ENCODE measurements at places on chromosomes 11 and 22.
A peak's percentile ranks its signal among the peaks of the same experiment; 100 is the strongest.

- no peak for DNase-seq
Measured at GRCh38 chr11:77051511-77051910, 15.3 kb upstream of the CAPN5 start.

DNA sequence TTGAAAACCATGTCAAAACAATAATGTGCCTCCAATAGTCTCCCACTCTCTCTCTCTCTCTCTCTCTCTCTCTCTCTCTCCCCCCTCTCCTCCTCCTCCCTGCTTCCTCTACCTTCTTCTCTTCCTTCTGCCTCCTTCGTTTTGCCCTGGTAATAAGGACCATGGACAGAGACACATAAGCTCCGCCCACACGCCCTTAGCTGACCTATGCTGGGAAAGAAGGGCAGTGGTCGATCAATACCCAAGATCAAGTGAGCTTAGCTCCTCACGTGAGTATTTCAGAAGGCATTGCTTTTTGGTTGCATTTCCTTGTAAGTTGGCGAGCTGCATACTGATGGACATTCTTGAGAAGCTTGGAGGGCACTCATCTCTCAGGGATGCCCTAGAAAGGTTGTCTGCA, 194.8 kb downstream of the MIAT start:
- no peak for DNase-seq

GRCh38 chr22:24460418-24461089, 33.2 kb downstream of the ADORA2A start:
- no peak for DNase-seq

GRCh38 chr11:122821169-122821568, 17.1 kb upstream of the CRTAM start:
- no peak for DNase-seq

GRCh38 chr11:62721994-62722393, 5.3 kb downstream of the HNRNPUL2 start:
- no peak for DNase-seq

GRCh38 chr11:102661040-102661439, 35.9 kb upstream of the MMP20 start:
- DNase-seq: no peak

- DNase-seq: no peak
Measured at GRCh38 chr11:117696540-117696939, 100.5 kb downstream of the DSCAML1 start.

- DNase-seq: no peak
Measured at GRCh38 chr11:64083398-64084080, 47.8 kb downstream of the FLRT1 start.

DNA sequence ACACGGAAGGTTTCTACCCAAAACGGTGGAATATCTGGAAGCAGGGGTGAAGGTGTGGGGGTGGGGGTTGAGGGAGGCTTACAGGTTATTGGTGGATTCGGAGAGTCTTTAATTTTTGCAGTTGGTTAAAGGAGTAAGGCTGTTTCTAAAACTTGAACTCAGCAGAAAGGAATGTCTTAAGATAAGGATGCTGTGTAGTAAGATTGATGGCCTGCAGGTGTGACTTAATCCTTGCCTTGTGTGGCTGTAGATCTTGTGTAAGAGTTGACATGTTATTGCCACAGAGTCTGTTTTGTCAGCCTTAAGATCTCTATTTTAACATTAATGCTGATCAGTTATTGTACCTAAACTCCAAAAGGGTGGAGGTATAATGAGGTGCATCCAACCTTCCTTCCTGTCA, 16.4 kb upstream of the OR6M1 start:
- DNase-seq: no peak

GRCh38 chr11:121039971-121040613, 16.2 kb downstream of the TBCEL start:
- no peak for DNase-seq

- no peak for DNase-seq
Measured at GRCh38 chr22:35838855-35839576, 121.3 kb downstream of the APOL5 start.

GRCh38 chr11:72740060-72740424, 12.2 kb downstream of the ARAP1 start:
- DNase-seq: no peak

DNA sequence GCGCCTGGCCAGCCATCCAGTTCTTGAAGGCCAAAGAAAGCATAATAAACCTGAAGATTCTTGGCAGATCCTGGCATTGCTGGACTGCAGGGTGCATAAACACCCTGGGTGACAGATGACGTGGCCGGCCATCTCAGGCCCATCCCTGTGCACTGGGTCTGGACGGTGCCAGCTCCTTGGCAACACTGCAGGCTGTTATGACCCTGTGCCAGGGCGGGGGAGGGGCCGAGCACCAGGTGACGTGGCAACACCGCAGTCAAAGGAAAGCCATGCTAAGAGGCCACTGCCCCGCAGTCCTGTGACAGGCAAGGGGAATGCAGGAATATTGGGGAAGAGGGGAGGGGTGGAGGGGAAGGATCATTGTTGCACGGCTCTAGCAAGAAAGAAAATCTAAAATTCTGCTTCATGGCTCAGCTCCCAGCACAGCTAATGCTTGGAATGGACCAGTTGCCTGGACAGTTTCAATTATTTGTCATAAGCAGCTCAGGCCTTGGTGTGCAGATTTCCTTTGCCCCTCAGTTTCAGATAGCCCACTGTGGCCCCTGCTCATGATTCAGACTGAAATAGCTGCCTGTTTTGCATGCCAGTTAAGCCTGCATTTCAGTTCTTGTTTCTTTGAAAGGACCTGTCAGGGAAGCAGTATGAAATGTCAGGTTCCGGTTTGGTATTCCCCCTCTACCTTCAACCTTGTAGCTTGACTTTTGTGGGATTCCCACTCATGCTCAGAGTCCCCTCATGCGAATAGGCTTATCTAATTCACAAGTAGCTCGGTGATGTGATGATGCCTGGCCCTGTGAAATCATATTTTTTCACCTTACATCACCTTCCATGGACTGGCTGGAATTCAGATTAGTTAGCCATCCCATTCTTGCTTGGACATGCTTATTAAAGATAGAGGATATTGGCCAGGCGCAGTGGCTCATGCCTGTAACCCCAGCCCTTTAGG, 29.7 kb upstream of the DDX6 start:
- peak; percentile 25 for DNase-seq

GRCh38 chr11:57440744-57441414, 14.0 kb upstream of the SLC43A3 start:
- DNase-seq: no peak

- DNase-seq: peak; percentile 24
Measured at GRCh38 chr11:84384731-84385130, 1098.6 kb upstream of the CCDC90B start.

- no peak for DNase-seq
Measured at GRCh38 chr11:126339863-126340434, 15.5 kb upstream of the ST3GAL4 start.

DNA sequence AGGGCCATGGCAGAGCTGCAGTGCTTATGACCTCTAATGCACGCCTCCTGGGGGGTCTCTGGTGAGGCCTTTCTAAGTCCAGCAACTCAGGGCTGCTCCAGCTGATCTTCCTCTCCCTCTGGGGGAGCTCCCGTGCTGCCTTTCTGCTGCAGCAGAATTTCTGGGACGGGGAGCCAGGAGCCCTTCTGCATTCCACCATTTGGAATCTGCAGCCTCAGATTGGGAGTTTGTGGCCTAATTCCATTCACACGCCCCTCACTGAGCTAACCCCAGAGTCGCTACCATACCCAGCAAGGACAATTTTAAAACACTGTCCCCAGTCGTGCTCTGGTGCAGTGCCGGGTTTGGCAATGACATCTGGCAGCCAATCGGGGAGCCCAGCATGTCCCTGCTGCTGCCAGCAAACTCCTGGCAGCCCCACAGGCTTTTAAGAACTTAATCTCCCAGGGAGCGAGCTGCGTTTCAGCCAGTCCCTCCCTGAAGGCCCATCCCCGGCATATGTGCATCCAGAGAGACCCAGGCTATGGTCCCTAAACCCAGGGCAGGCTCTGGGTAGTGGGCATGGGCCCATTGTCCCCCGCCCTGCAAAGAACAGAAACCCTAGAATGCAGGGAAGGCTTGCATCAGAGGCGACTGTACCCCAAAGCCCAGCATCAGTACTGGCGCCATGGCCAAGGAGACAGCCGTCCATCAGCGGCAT, 4.7 kb downstream of the SHANK2 start:
- no peak for DNase-seq

DNA sequence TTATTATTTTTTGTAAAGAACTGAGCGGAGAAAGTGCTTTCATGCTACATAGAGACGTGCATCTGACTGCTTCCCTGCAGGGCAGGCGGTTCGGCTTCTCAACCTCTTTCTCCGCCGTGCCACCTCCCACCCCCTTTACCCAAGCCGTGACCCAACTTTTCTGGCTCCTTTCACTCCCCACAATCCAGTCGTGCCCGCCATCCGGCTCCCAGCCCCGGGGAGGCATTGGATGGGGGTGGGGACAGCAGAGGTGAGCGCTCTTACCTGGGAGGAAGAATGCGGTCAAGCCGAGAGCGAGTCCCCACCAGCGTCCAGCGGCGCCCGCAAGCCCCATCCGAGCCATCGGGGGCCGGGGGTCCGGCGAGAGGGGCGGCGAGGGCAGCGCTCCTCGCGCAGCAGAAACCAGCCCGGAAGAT, 781 bp downstream of the NECTIN1 start:
- DNase-seq: peak; percentile 32

DNA sequence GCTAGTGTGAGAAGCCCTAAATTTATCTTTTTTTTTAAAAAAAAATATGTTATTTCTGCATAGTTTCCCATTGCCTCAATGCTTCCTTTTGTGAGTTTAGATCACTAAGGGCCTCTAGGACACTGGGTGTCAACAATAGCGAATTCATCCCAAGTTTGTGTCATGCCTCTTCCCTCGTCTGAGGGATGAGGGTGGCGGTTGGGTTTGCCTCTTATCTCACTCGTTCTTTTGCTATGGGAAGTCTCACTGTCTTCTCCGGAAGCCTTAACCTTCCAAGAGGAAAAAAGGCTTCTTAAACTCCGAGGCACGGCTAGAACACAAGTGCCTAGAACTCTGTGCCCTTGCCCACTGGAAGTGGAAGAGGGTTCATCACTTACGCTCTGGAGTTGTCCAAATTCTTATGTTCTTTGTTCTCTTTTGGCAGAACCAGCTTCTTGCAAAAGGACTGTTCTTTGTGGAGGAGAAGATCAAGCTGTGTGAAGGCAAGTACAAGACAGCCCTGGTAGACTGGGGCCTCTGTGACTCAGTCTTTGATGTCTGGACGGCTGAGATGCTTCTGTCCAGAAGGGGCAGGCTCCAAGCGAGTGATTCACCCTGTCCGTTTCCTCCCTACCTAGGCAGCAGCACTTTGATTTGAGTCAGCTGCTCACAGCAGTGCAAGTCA, 78.5 kb downstream of the TRAF6 start:
- DNase-seq: peak; percentile 52

- no peak for DNase-seq
Measured at GRCh38 chr11:94537031-94537600, 6.6 kb upstream of the FUT4 start.

DNA sequence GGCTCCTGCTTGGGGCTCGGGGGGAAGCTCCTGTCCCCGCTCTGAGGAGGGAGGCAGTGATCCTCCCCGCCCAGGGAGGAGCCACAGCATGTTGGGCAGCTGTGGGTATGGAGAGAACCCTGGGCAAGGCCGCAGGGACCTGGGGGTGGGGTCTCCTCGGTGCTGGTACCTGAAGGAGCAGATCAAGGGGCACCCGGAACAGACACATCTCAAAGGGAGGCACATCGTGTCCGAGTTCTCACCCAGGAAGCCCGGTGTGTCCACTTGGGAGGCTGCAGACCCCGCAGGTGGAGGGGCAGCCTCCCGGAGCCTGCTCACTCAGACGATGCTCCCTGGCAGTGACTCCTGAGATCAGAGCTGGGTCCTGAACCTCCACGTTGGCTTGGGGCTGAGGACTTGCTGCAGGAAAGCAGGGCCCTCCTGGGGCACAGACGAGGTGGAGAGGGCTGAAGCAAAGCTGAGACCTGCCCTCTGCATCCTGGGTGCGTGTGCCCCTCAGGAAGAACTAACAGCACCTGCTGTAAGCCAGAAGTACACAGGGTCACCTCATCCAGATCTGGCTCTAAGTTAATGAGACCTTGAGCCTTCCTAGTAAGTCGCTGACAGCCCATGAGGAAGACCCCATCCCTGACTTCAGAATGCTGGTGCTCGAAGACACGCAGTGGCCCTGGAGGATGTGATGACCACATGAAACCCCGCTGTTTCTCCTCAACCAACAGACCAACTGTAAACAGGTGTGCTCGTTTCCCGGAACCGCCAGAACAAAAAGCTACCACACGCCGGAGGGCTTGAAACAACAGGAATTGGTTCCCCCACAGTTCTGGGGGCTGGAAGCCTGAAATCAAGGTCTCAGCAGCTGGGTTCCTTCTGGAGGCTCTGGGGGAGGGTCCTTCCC, 5.9 kb upstream of the OSBPL5 start:
- no peak for DNase-seq

GRCh38 chr11:35267504-35267903, 128.5 kb downstream of the CD44 start:
- no peak for DNase-seq

- peak; percentile 62 for DNase-seq
Measured at GRCh38 chr11:74255741-74256375, 55.6 kb downstream of the P4HA3 start.

DNA sequence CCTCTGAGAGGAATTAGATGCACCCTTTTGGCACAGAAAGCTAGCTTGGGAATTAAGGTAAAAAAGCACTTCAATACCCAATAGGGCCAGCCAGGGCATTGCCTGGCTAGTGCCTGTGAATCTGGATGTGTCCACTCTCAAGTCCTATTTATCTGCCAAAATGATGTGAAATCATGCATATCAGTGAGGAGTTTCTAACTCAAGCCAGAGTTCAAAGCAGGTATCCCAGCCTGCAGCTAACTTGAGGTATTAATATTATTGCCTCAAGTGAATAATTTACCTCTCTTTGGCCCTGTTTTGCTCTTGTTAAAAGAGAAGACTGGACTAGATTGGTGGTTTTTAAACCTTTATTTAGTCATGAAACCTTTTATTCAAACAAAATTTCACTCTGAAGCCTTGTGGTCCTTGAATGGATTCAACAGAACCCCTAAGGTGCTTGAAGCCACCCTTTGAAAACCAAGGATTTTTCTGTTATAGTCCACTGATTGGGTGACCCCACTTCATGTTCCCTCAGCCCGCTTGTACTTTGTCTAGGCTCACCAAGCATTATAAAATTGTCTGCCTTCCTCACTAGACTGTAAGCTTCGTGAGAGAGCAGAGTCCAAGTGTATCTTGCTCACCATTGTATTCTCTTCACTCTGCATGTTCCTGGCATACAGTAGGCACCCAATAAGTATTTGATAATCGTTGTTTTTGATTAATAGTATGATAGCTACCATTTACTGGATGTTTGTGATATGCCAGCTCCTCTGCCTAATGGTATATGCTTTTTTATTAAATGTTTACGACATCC, 4.5 kb downstream of the RNF121 start:
- no peak for DNase-seq

All from activated T-cell treated with anti-CD3 and anti-CD28 coated beads, Interleukin-2, amount 50 U/mL, for 48 hours (primary cell).